Stimulated activated CD8-positive, alpha-beta memory T cell treated with anti-CD3 and anti-CD28 coated beads, Interleukin-2, amount 100 ng/mL, for 48 hours (primary cell): ENCODE measurements at places on chromosomes 3 and 15.

DNA sequence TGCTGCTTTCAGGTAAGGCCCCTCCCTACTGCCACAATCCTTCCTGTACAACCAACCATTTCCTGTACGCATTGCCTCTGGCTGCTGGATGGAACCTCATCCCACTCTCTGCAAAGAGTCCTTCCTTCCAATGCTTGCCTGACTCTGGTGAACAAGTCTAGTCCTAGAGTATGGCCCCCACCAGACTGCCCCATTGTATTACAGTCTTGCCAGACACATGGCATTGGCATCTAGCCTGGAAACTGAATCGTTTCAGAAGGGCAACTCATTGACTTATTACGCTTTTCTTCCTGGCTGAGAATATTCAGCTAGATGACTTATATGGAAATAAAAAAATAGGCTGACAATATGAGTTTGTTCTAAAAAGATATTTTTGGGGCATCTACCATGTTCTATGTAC lies 170.3 kb downstream of the SUCLG2 start:
- DNase-seq, result no peak

GRCh38 chr3:172816281-172816680 lies 65.8 kb downstream of the ECT2 start:
- no peak for DNase-seq

DNA sequence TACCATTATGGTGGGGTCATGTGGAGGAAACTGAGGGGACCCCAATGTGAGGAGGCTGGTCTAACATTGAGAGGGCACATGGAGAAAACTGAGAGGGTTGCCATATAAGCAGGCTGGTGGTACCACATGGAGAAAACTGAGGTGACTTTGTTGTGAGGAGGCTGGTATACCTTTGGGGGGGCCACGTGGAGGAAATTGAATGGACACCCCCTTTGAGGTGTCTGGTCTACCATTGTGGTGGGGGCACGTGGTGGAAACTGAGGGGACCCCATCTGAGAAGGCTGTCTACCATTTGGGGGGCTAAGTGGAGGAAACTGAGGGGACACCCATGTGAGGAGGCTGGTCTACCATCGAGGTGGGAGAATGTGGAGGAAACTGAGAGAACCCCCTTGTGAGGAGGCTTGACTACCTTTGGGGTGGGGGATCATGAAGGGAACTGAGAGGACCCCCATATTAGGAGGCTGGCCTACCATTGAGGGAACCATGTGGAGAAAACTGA lies 163.8 kb downstream of the FBLN2 start:
- no peak for DNase-seq

GRCh38 chr15:90099868-90100831 lies 2.1 kb downstream of the IDH2 start:
- no peak for DNase-seq

DNA sequence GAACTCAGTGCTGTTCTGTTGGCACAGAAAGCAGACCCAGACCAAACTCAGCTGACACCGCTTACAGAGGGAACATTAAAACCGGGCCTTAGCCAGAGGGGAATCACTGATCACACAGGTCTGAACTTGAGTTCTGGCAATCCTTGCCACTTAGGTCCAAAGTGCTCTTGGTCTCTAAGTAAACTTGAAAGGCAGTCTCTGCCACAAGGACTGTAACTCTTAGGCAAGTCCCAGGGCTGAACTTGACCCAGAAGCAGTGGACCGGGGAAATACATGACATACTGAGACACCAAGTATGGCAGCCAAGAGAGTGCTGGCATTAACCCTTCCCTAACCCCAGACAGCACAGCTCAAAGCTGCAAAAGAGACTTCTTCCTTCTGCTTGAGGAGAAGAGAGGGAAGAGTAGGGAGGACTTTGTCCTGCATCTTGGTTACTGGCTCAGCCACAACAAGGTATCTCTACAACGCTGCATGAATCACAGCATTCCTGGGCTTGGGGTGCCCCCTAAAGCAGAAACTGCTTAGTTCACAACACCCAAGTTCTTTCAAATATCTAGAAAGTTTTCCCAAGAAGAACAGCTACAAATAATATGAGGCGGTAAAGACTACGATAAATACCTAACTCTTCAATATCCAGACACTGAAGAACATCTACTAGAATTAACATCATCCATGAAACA lies 32.5 kb downstream of the NAALADL2 start:
- DNase-seq, result no peak

GRCh38 chr3:169268286-169268776 lies 395.2 kb downstream of the MECOM start:
- no peak for DNase-seq

- DNase-seq, result no peak
Measured at GRCh38 chr3:77321646-77322045, 281.7 kb downstream of the ROBO2 start.

DNA sequence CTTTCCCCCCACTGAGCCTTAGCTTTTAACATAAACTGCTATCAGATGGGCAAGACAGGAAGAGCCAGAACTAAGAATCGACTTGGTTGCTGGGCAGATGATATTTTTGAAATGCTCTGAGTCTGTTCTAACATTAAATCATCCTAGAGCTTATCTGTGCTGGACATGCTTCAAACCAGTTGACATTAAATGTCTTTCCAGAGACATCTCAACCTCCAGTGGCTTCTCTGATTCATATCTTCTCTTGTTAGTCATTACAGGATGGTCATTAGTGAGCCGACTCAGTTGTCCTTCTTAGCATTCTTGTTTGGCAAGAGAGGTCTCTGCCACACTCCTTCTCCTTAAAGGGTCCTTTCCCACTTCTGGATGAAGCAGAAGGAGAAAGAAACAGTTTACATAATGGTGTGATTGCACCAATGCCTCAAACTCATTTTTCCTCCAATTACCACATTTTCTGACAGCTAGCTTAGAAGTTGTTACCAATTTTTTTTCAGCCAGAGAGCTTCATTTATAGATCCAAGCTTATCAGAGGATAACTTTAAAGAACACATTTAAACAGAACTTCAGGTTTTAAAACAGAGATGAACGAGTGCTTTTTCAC lies 21.7 kb upstream of the SYN2 start:
- DNase-seq, result no peak

GRCh38 chr15:49406352-49407118 lies 16.5 kb upstream of the FGF7 start:
- no peak for DNase-seq

- DNase-seq, result no peak
Measured at GRCh38 chr15:32029409-32029861, 880 bp upstream of the CHRNA7 start.

GRCh38 chr3:128084675-128085021 lies 32.4 kb downstream of the SEC61A1 start:
- no peak for DNase-seq

GRCh38 chr15:98699591-98700424 lies 51.5 kb downstream of the IGF1R start:
- no peak for DNase-seq

DNA sequence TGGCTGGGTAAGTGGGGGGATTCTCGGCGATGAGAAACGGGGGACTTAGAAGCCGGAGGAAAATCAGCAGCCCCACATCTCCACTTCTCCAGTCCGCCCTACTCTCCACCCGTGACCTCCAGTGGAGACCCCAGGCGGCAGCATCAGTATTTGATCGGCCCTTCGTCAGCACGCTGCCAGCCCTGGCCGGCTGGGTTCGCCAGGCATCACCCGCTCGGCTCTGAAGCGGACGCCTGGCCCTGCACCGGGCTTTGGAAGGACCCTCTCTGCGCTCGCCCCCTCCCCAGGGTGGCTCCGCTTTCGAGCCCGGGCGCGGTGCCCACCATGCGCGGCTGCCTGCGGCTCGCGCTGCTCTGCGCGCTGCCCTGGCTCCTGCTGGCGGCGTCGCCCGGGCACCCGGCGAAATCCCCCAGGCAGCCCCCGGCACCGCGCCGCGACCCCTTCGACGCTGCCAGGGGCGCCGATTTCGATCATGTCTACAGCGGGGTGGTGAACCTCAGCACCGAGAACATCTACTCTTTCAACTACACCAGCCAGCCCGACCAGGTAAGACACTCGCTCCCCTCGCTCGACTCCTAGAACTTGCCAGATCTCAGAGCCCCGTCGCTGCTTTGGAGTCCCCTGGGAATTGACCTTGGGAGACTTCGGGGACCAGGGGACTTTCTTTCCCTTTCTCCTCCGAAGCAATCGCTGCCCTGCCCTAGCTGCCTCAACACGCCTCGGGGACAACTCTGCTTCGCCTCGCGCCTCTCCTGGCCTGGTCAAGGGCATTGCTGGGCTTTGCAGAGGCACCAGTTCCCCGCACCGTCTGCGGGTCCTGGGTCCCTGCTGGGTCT lies 561 bp downstream of the SIDT1 start:
- peak; percentile 16 for DNase-seq
